Vagina (tissue), 2 donors: ENCODE measurements at places on chromosomes 5 and 9. TPM values are rescaled to one million over a fixed set of nuclear protein-coding genes. Genes with fewer than 3 reads are reported as not detected.

- H3K36me3 ChIP-seq: no peaks in the 10 kb centered on the region
- H3K4me1 ChIP-seq: no peaks in the 10 kb centered on the region
- H3K27me3 ChIP-seq: no peaks in the 10 kb centered on the region
- H3K4me3 ChIP-seq: no peak overlapping the region
- no peak overlapping the region for H3K27ac ChIP-seq
These were observed 73.3 kb downstream of the INSYN2B start for GRCh38 chr5:169906745-169907649.

DNA sequence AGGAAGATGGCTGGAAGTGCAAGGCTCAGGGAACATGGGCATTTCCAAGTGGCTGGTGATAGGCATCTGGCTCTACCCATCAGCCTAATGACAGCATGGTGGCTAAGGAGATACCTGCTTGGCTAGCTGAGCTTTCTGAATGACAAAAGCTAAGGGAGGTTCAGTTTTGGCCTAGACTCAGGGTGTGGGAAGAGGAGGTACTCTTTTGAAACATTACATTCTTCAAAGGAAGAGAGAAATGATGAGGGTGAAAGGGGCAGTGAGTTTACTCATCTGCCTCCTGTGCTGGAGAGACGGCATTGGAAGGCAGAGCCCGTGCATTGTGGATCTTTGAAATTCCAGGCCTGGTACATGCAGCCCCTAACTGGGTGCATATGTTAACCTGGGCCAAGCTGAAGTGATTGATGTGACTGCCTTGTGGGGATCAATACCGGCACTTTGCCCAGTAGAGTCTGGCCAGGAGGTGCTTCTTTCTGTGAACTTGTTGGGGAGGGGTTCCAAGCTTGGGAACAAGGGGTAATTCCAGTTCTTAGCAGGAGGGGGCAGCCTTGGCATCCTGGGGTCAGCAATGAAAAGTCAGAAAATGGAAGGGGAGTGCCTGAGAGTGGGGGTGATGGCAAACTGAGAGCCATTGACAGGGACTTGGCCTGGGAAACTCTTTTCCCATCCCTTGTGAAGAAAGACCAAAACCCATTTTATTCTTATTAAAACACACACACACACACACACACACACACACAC is 108.6 kb downstream of the ACER2 start:
- H3K27me3 ChIP-seq: no peaks in the 10 kb centered on the region
- no peak for DNase-seq
- H3K4me1 ChIP-seq: no peaks in the 10 kb centered on the region
- H3K36me3 ChIP-seq: no peaks in the 10 kb centered on the region
- H3K27ac ChIP-seq: no peak overlapping the region

- no peak overlapping the region for H3K4me3 ChIP-seq
- no peaks in the 10 kb centered on the region for H3K36me3 ChIP-seq
- no peak for DNase-seq
- H3K4me1 ChIP-seq: no peaks in the 10 kb centered on the region
These were observed 59.5 kb upstream of the PCSK1 start for GRCh38 chr5:96492459-96493047.

DNA sequence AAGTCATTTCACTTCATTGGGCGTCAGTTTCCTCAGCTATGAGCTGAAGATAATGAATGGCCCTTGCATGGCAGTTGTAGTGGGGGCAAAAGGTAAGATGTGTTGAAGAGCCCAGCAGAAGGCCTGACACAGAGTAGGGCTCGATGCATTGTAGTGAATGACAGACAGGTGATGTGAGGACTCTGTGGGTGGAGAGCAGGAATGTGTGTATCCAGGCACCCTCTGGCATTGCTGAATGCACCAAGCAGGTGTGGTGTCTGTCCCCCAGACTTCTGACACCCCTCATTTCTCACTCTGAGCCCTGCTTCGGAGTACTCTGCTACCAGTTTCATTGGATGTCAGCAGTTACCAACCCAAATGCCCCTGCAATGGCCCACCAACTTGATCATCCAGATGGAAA is 22.4 kb downstream of the LHX2 start:
- no peak overlapping the region for H3K4me3 ChIP-seq
- DNase-seq: no peak
- H3K4me1 ChIP-seq: no peaks in the 10 kb centered on the region
- H3K27me3 ChIP-seq: no peaks in the 10 kb centered on the region
- H3K27ac ChIP-seq: no peak overlapping the region

- no peak overlapping the region for H3K27ac ChIP-seq
- DNase-seq: no peak
- no peaks in the 10 kb centered on the region for H3K36me3 ChIP-seq
- H3K4me1 ChIP-seq: no peaks in the 10 kb centered on the region
- H3K27me3 ChIP-seq: no peaks in the 10 kb centered on the region
- H3K4me3 ChIP-seq: no peak overlapping the region
These were observed 20.1 kb upstream of the LRRC14B start for GRCh38 chr5:170971-171800.

GRCh38 chr9:8114826-8115225 is 315.2 kb upstream of the DMAC1 start:
- H3K27ac ChIP-seq: no peak overlapping the region
- DNase-seq: no peak
- H3K4me1 ChIP-seq: no peaks in the 10 kb centered on the region
- H3K4me3 ChIP-seq: no peak overlapping the region
- H3K27me3 ChIP-seq: no peaks in the 10 kb centered on the region
- H3K36me3 ChIP-seq: no peaks in the 10 kb centered on the region

GRCh38 chr5:42390115-42390514 is 33.1 kb upstream of the GHR start:
- no peak for DNase-seq
- H3K4me1 ChIP-seq: peaks cover 4% of the 10 kb centered on the region
- no peak overlapping the region for H3K4me3 ChIP-seq
- no peak overlapping the region for H3K27ac ChIP-seq

GRCh38 chr5:59769041-59769360 is 124.5 kb downstream of the PDE4D start:
- peaks cover 16% of the 10 kb centered on the region for H3K4me1 ChIP-seq
- H3K4me3 ChIP-seq: peak overlapping the region; percentile 44
- H3K27ac ChIP-seq: peak overlapping the region; percentile 38
- H3K36me3 ChIP-seq: no peaks in the 10 kb centered on the region

DNA sequence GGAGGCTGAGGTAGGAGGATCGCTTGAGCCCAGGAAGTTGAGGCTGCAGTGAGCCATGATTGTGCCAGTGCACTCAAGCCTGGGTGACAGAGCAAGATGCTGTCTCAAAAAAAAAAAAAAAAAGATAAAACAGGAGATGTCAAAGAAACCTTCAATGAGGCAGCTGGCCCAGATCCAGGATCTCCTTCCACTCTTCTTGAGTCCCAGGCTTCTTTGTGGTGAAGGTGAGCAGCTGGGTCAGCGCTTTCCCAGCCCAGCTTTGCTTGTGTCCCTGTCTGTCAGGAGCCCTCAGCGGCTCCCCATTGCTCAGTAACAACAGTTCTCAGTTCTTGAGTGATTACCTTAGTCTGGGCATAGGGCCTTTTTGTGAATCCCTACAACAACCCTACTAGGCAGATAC is 69.4 kb upstream of the PSD2 start:
- no peak overlapping the region for H3K27ac ChIP-seq
- no peaks in the 10 kb centered on the region for H3K27me3 ChIP-seq
- H3K4me1 ChIP-seq: peaks cover 17% of the 10 kb centered on the region

DNA sequence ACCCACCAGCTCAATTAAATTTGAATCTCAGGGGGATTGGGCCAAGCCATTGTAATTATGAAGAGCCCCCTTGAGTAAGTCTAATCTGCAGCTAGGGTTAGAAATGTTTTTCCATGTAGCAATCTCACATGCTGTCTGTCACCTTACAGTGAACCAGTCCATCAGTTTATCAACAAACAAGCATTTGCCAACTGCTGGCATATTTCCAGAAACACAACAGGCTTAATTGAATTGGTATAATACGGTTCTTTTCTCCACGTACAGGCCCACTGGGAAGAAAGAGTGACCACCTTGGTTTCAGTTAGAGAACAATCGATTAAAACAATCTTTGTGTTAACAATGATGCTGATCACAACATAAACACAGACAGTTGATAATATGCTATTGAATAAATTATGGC is 67.4 kb downstream of the NSUN2 start:
- H3K27ac ChIP-seq: no peak overlapping the region
- no peaks in the 10 kb centered on the region for H3K4me1 ChIP-seq
- H3K4me3 ChIP-seq: no peak overlapping the region
- H3K36me3 ChIP-seq: no peaks in the 10 kb centered on the region
- no peak for DNase-seq

DNA sequence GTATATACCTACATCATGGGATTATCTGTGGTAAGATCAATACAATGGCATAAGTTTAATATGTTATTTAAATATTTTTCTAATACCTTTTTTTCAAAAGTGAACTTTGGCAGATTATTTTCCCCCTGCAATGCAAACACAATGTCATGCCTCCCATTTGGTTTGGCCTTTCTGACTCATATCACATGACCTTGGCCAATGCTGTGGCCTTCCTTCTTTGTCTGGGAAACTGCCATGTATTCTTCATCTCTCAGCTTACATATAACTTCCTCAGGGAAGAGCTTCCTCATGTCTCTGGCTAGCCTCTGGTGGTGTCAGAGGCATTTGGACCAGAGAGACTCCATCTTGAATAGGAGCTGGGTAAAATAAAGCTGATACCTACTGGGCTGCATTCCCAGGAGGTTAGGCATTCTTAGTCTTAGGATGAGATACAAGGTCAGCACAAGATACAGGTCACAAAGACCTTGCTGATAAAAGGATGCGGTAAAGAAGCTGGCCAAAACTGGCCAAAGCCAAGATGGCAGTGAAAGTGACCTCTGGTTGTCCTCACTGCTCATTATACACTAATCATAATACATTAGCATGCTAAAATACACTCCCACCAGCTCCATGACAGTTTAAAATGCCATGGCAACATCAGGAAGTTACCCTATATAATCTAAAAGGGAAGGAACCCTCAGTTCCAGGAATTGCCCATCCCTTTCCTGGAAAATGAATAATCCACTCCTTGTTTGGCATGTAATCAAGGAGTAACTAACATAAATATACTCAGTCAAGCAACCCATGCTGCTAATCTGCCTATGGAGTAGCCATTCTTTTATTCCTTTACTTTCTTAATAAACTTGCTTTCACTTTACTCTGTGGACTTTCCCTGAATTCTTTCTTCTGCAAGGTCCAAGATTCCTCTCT is 76.0 kb downstream of the C9orf153 start:
- no peak overlapping the region for H3K27ac ChIP-seq
- H3K36me3 ChIP-seq: no peaks in the 10 kb centered on the region
- H3K4me3 ChIP-seq: no peak overlapping the region

TGFBR1 gene
- 23.8 TPM for total RNA-seq

GAPT gene
- total RNA-seq: not detected

PCDHA5 gene
- 0.25 TPM for total RNA-seq

FGF10 gene
- 41.3 TPM for total RNA-seq

RNF20 gene
- 22.3 TPM for total RNA-seq

TOMM5 gene
- 70.7 TPM for total RNA-seq

CCDC171 gene
- 2.9 TPM for total RNA-seq

GLRA1 gene
- total RNA-seq: not detected

PHF24 gene
- total RNA-seq: 0.25 TPM

MARCHF11 gene
- not detected for total RNA-seq
